ENCODE measurements at places on chromosomes 5 and 9. TPM values are rescaled to one million over a fixed set of nuclear protein-coding genes. Genes with fewer than 3 reads are reported as not detected.

- no peak for DNase-seq
Measured at GRCh38 chr5:83595217-83595616, 123.7 kb downstream of the VCAN start.

GRCh38 chr5:178350361-178351220, 118.0 kb upstream of the PHYKPL start:
- DNase-seq: no peak

DNA sequence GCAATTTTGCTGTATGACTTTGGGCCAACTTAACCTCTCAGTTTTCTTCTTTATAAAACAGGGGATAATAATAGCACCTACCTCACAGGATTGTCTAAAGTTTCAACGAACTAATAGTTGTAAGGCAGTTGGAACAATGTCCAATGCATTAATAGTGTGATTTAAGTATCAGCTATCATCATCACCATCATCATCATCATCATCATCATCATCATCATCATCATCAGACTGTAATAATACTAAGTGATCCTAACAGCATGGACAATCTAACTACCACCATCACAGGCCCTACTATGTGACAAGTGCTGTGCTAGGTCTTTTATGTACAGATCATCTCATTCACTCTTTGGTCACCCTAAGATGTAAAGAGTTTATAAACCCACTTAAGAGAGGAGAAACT, 196.0 kb downstream of the MAPKAP1 start:
- DNase-seq: no peak

SEMA6A gene
- 24.0 TPM for total RNA-seq

DNA sequence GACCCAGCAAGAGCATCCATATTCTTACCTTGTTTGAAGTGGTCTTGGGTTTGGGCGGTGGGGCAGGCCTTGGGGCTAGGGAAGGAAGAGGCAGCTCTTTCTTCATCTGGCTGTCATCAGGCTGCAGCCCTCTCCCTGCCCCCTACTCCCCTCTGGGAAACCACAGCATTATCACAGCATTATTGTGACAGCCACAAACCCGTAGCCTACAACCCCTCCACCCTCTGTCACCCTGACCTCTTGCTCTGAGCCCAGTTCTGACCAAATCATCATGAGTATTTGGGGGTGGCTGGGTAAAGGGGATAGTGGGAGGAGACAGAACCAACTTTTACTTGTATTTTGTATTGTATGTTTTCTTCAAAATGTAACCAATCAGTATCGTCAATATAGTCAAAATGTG, 94.3 kb upstream of the ARRDC3 start:
- no peak for DNase-seq
